Amniotic epithelial cell (primary cell): ENCODE measurements at places on chromosomes 16 and 17.

GRCh38 chr17:31490671-31491375 lies 99.3 kb downstream of the RAB11FIP4 start:
- no peak for DNase-seq

- no peak for DNase-seq
Measured at GRCh38 chr16:52906281-52906680, 146.4 kb downstream of the CHD9NB start.

GRCh38 chr16:24085666-24086065 lies 170.5 kb upstream of the CACNG3 start:
- DNase-seq, result no peak

DNA sequence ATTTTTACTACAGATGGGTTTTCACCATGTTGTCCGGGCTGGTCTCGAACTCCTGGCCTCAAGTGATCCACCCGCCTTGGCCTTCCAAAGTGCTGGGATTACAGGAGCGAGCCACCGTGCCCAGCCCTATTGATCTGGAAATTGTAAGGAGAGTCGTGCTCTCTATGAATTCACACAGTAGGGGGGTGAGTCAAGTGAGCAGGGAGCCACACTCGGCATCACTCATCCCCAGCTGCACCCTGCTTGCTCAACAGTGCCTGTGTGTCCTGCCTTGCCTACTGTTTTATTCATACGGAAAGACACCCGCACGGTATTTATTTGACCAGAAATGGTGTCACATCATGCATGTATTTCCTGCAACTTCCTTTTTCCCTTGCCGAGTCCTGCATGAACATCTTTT lies 157.2 kb upstream of the FOXF1 start:
- DNase-seq, result peak; percentile 49

DNA sequence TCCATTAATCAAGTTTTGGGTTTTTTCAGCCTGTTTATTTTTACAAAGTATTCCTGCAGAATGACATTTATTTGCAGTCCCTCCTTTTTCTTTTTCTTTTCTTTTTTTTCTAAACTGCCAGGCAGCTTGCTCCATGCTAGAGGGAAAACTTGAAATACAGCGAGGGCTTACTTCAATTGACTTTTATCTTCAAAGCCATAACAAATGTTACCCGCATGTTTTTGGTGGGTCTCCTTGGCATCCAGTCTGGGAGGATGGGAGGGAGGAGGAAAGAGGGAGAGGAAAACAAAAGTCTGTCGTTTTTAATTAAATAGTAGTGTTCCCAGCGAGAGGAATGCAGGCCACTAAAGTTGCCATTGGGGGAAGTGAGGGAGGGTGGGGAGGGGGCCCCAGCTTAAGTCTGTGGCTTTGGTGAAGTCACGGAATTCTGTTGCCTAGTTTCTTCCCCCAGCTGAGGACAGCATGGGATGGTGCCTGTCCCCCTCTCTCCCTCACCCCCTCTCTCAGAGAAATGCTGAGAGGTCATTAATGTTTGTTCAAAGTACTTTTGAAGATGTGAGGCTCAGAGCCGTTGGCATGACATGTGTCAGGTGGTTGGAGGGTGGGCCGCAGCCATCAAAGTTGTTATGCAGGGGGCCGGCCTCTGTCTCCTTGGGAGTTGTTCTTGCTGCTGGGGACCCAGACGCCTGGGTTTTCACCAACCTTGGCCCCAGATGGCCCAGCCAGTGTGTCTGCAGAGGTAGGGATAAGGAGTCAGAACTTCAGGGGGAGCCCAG lies 2.9 kb downstream of the NKD1 start:
- no peak for DNase-seq

GRCh38 chr17:77701996-77702395 lies 256.5 kb upstream of the TNRC6C start:
- no peak for DNase-seq

GRCh38 chr16:26510924-26511323 lies 555.8 kb upstream of the C16orf82 start:
- no peak for DNase-seq

- DNase-seq, result no peak
Measured at GRCh38 chr17:75288770-75289114, 491 bp downstream of the SLC25A19 start.

DNA sequence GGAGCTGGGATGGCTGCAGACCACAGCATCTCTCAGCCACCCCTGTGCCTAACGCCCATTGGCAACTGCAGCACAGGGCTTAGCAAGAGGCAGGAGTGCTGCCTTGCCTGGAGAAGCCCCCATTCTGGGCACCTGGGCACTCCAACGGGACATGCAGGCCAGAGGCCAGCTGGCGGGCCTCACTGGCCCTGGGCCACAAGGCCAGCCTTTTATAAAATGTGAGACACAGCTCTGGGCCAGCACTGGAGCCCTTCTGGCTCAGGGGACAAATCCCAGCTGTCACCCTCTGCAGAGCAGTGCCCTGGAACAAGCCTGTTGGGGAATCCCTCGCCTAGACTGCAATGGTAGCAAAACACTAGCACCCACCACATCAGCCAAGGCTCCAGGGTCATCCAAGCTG lies 171.8 kb downstream of the WSCD1 start:
- no peak for DNase-seq

GRCh38 chr16:67872131-67872630 lies 671 bp upstream of the EDC4 start:
- DNase-seq, result no peak

GRCh38 chr17:8041979-8042378 lies 3.1 kb downstream of the ALOX15B start:
- DNase-seq, result peak; percentile 52

- no peak for DNase-seq
Measured at GRCh38 chr17:58969156-58969555, 137.5 kb downstream of the TRIM37 start.

DNA sequence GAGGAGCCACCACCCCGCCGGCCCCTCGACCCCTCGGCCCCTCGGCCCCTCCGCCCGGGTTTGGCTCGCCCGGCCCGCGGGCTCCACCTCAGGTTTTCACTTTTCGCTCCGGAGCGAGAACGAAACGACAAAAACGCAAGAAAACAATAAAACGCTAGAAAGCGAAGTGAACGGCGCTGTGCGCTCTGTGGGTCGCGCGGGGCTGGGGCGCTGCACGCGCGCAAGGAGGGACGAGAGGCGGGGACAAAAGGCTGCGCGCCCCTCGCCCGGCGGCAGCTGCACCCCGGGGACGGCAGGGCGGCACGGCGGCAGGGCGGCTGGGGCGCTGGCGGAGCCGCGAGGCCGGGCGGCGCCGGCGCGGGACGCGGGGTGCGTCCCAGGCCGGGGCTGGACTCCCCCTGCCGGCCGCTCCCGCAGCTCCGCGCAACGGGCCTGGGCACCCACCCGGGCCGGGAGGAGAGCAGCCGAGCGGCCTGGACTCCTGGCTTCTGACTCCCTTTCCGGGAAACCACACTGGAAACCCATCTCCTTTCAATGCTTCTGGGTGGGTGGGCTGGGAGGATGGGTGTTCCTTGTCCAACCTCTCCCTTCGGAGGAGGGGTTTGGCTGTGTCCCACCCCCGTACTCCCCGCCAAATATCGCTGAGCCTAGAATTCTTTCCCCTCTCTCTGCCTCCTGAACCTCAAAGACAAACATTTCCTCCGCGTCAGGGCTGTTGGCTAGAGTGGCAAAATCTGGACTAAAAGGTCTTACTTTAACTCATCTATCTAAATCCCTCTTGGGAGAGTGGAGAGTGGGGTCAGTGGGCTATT lies 9.9 kb downstream of the TBX2 start:
- peak; percentile 59 for DNase-seq

DNA sequence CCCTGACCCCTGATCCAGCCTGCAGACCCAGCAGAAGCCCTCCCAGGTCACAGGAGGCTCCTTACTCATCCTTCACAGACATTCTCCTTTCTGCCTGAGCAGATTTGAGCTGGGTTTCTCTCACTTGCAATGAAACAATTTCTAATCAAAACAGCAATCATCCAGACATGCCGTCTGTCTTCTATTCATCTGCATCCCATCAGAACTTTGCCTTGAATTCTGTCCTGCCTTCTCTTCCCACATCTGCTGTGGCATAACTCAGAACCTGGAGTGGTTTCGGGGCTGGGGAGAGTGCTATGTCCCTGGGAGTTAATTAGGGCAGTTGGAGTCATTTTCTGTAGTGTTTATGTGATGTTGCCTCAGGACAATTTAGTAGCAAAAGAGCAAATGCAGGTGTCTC lies 278.6 kb downstream of the CBLN1 start:
- DNase-seq, result no peak

- DNase-seq, result peak; percentile 1
Measured at GRCh38 chr16:22813223-22813947, 577 bp upstream of the HS3ST2 start.

DNA sequence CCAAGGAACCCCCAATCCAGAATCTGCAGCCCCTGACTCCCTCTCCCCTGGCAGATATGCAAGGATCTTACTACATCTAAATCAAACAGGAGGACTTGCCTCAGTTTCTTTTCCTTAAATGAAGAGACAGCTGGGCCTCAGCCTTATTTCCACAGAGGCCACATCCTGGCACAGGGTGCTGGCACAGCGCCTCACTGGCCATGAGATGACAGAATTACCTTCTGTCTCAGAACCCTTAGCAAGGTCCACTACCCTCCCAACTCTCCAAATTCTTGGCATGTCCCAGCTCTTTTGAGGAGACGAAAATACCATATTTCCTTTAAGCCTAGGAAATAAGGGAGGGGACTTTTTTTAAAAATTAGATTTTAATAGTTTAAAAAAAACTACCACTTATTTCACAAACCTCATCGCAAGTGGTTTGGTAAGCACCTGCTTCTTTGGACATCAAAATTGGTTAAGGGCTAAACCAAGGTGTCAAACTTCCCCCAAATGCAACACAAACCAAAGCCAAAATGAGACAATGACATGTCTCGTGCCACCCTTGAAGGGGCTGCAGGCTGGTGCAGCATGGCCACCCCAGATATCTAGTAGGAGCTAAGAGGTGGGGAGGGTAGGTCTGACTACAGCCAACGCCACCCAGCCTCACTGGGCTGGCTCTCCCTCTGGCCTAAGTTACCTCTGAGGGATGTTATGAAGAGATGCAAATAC lies 25.3 kb downstream of the FAM117A start:
- DNase-seq, result no peak

- no peak for DNase-seq
Measured at GRCh38 chr16:23771642-23772041, 16.8 kb downstream of the CHP2 start.

- DNase-seq, result peak; percentile 5
Measured at GRCh38 chr16:77437859-77438258, 3.0 kb upstream of the ADAMTS18 start.

GRCh38 chr17:58516644-58517377 lies 2.4 kb upstream of the MTMR4 start:
- no peak for DNase-seq

- DNase-seq, result no peak
Measured at GRCh38 chr17:19590912-19591551, 57.4 kb downstream of the SLC47A1 start.
